ENCODE measurements at places on chromosomes 5 and 9.

- DNase-seq: no peak
Observed at GRCh38 chr9:123620239-123620638, 264.2 kb downstream of the CRB2 start.

GRCh38 chr5:178221853-178222252, 10.7 kb downstream of the PHYKPL start:
- no peak for DNase-seq

DNA sequence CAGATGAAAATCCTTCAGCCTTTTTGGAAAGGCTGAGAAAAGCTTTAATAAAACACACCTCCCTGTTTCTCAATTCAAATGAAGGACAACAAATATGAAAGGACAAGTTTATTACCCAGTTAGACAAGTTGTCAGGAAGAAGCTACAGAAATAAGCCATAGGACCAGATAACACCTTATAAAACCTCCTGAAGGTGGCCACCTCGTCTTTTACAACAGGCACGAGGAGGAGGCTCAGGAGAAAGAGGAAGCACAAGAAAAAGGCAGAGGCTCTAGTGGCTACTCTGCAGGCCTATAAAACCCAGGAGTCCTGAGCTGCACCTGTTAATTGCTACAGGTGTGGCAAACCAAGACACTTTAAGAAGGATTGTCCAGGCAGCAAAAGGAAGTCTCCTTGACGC, 352.1 kb upstream of the CDH18 start:
- DNase-seq: no peak

- no peak for DNase-seq
Observed at GRCh38 chr9:88737031-88737430, 202.1 kb downstream of the NXNL2 start.

DNA sequence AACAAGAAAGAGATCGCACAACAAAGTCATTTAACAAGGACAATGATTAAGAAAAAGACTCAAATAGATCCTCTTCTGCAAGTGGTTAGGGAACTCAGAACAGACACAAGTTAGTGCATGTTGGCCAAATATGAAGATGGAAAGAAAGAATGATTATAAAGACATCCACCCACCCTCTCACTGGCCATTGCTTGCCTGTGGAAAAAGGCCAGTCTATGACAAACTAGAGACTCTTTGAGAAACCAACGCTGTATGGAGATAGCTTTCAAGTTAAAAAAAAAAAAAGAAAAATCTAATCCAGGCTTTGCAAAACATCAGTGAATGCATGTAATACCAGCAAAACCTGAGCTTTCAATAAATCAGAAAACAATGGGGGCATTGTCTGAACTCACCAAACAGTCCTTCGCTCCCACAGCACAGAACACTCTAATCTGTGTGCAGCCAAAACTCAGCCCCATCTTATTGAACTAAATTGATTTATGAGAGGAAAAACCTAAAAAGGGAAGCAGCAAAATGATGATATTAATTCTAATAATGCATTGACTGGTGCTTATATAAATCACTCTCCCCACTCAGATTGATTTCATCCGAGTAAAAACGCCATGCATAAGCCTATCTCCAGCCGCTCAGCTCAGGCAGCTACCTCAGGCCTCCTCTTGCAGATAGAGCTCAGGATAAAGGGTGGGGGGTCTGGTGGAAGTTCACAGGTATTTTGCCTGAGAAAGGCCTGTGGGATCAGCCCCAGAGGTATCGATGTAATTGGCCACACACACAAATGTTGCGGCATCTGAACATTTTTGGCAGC, 547.1 kb downstream of the CCDC171 start:
- DNase-seq: no peak

DNA sequence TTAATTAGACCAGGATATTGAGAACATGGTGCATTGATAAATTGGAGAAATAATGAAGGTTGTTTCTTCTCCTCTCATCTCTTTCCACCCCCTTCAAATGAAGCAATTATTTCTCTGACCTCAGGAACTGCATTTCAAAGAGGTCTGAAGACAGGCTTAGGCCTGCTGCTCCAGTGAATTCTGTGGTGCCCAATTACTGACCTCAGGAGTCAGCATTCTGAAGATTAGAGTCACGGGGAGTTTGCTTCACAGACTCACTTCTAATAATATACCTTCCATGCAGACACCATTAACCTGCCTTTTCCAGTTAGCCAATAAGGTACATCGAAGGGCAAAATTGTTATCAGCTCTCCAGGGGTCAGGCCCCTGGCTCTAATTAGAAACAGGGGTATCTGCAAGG, 270.9 kb downstream of the GAS1 start:
- no peak for DNase-seq

GRCh38 chr5:124912638-124913328, 166.3 kb upstream of the ZNF608 start:
- no peak for DNase-seq

- peak; percentile 67 for DNase-seq
Observed at GRCh38 chr9:113602126-113603047, 138.9 kb downstream of the RGS3 start.

GRCh38 chr9:89281106-89281505, 29.9 kb upstream of the CKS2 start:
- DNase-seq: no peak

GRCh38 chr9:110116543-110116885, 91.4 kb downstream of the C9orf152 start:
- DNase-seq: no peak

- peak; percentile 74 for DNase-seq
Observed at GRCh38 chr5:51225789-51226742, 157.2 kb upstream of the ISL1 start.

GRCh38 chr5:78005021-78005785, 229.1 kb upstream of the TBCA start:
- DNase-seq: no peak

Measured in Calu3 (cell line).